ENCODE measurements at places on chromosomes 5 and 9. TPM values are rescaled to one million over a fixed set of nuclear protein-coding genes. Genes with fewer than 3 reads are reported as not detected.

Gene LCN12
- total RNA-seq: not detected

Gene FGF10
- total RNA-seq: 48.9 TPM

Gene PALM2AKAP2
- 17.8 TPM for total RNA-seq

DNA sequence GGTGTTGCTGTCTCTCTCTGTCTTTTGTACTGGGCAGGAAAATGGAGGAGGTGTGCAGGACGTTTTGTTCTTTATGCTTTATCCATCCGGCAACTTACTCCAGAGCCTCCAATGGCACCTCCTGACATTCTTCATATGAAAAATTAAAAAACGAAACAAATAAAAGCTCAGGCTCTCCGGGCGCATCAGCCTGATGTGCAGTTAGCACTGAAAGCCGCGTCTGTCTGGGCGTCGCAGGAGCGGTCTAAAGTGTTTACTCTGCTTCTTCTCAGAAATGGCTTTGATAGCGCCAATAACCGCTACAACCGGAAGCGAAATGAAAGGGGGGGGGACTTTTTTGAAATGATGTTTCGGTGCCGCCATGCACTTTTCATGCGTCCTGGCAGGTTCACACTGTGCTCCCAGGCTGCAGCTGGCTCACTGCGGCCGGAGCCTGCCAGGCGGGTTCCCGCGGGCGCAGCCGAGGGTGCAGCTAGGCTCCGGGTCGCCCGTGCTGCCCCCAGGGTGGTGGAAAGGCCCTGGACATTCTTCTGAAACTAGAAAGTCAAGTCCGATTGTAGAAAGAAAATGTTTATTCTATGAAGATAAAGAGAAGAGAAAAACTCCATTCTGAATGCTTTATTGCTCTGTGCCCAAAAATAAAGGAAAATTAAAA lies 407.7 kb upstream of the IRX1 start:
- DNase-seq: no peak

Gene CDH12
- 3.6 TPM for total RNA-seq

Gene MRPL36
- 18.8 TPM for total RNA-seq

Gene FOXD4
- 3.4 TPM for total RNA-seq

GRCh38 chr9:95188459-95188858 lies 129.1 kb downstream of the FANCC start:
- no peak for DNase-seq

DNA sequence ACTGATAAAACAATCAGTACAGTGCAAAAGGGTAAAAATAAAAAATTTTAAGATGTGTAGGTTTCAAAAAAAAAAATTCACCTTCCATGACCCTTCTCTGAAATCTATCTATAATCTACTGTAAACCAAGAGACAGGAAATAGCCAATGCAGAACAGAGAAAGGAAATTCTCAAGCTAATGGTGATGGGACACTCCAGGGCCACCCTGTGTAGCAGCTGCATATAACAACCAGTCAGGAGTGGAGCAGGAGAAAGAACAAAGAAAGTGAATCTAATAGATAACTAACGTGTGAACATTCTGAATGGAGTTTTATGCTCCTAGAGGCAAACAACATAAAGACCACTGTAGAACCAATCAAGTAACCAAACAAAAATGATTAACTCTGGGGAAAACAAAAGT lies 16.6 kb downstream of the SPTLC1 start:
- no peak for DNase-seq

DNA sequence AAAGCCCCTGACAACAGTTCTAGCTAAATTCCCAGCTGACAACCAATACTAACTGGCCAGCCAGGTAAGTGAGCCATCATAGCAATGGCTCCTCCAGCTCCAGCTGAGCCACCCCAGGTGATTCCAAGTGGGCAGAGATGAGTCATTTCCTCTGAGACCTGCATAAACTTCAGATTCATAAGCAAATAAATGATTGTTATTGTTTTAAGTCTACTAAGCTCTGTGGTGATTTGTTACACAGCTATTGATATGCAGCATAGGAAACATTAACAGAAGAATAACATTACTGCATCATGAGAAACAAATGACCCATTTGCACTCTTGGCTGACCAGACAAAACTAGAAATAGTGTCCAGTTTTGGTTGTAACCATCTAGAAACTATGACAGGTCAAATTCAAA lies 60.3 kb downstream of the TTC39B start:
- no peak for DNase-seq

- no peak for DNase-seq
Observed at GRCh38 chr9:79638806-79639205, 67.0 kb downstream of the TLE4 start.

- no peak for DNase-seq
Observed at GRCh38 chr9:6921315-6921714, 163.5 kb downstream of the KDM4C start.

- DNase-seq: no peak
Observed at GRCh38 chr9:124723352-124723751, 47.8 kb downstream of the NR6A1 start.

- DNase-seq: no peak
Observed at GRCh38 chr5:132017316-132017715, 5.9 kb upstream of the ACSL6 start.

GRCh38 chr9:104784098-104784497 lies 20.2 kb downstream of the NIPSNAP3B start:
- no peak for DNase-seq

- no peak for DNase-seq
Observed at GRCh38 chr9:110156902-110157301, 51.1 kb downstream of the C9orf152 start.

DNA sequence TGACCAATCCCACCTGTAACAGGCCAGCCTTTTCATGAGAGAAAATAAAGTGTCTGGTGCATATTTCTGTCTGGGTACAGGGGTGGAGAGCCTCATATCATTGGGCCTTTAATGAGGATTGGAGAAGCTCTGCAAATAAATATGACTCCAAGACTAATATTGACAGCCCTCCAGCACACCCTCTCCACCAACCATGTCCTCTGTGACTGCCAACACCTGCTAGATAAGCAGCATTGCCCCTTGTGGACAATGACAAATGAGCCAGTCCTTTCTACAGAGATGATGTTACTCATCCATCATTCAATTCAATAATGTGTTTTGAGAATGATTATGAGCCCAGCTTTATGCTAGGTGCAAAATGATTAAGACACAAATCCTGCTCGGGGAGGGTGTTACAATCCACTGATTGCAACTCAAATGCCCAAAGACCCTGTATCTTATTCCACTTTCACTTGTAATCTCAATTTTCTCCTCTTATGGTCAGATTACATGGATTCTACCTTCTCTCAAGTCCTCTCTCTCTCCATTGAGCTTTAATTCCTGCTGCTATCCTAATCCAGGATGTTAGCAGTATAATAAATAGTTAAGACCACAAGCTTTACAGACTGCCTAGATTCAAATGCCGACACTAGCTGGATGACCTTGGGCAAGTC lies 2.1 kb upstream of the GFRA3 start:
- DNase-seq: no peak

DNA sequence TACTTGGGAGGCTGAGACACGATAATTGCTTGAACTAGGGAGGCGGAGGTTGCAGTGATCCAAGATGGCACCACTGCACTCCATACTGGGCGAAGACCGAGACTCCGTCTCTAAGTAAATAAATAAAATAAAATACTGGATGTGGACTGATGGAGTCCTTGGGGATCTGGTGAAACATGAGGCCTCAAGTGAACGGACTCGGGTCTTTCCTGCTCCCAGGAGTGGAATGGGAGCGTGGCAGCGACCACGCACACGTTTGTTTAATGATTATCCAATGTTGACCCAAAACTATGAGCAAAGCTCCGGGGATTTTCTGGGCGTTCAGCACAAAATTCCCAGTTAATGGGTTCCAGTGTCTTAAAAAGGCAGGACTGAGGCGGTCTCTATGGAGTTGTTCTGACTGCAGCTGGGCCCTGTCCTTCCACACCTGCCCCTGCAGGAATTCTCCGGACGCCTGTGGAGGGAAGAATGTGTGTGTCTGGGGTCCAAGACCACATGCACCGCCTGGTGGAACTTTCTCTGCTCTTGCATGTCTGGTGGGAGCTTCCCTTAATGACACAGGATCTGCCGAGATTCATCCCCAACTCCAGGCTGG lies 26.6 kb downstream of the NEK6 start:
- no peak for DNase-seq

Measured in umbilical cord (tissue), 2 donors.